ENCODE measurements at places on chromosomes 2 and 18. TPM values are rescaled to one million over a fixed set of nuclear protein-coding genes. Genes with fewer than 3 reads are reported as not detected.

GRCh38 chr2:203857656-203858055, 9.9 kb upstream of the CTLA4 start:
- DNase-seq, result no peak
- H3K36me3 ChIP-seq, result no peaks in the 10 kb centered on the region
- no peaks in the 10 kb centered on the region for H3K4me1 ChIP-seq
- H3K27ac ChIP-seq, result no peak overlapping the region

Gene ABCG5
- total RNA-seq, result not detected

- H3K36me3 ChIP-seq, result no peaks in the 10 kb centered on the region
- H3K4me3 ChIP-seq, result no peak overlapping the region
- H3K27me3 ChIP-seq, result peaks cover 1% of the 10 kb centered on the region
- no peak overlapping the region for H3K27ac ChIP-seq
- H3K4me1 ChIP-seq, result peaks cover 7% of the 10 kb centered on the region
Measured at GRCh38 chr2:28568533-28568932, 72.7 kb downstream of the PLB1 start.

DNA sequence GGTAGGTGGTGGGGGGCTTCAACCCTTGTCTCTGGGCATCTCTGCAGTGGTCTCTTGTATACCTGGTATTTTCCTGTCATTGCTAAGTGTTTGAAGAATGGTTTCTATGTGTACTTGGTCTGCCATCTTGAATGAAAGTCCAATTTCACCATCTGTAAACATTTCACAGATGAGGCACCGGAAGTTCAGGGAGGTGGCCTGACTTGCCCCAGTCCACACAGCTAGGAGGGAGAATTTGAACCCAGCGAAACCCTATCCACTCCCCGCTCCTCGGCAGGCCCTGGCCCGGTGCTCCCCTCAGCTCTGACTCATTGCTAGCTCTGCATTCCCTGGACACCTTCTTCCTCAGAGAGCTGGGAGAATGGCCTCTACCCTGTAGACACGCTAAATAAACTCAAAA, 30.5 kb downstream of the ZAP70 start:
- no peaks in the 10 kb centered on the region for H3K27me3 ChIP-seq
- peaks cover 22% of the 10 kb centered on the region for H3K36me3 ChIP-seq
- H3K4me3 ChIP-seq, result peak overlapping the region; percentile 69
- H3K4me1 ChIP-seq, result peaks cover 28% of the 10 kb centered on the region
- no peak for DNase-seq
